ENCODE measurements at places on chromosomes 3 and 15. TPM values are rescaled to one million over a fixed set of nuclear protein-coding genes. Genes with fewer than 3 reads are reported as not detected.

DNA sequence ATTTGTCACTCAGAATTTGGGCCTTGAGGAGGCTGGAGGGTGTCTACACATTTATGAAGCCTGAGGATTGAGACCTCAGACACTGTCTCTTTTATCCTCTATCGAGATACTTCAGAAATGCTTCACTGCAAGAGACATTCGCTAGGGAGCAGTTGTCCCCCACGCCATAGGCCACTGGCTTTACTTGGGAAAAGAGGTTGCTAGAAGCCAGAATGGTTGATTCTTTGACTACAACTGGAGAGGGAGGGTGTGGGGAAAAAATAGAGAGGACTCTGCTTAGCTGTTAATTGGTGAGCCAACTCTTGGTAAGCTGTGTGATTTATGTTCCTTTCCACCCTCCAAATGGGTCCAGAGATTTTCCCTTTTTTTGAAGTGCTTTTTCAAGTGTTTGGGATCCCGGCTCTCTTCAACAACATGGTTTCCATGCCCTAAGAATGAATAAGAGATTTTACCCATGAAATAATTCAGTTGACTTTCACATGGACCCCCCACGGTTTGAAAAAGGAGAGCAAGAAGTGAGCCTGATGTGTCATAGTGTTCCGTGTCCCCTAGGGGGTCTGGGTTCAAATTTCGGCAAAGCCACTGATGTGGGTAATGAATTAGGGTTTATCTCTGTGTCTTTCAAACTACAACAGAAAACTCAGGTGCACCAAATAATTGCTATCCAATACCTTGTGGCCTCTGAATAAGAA, 2.7 kb downstream of the BOC start:
- peak; percentile 63 for DNase-seq
- peaks cover 23% of the 10 kb centered on the region for H3K4me1 ChIP-seq
- no peak overlapping the region for H3K27ac ChIP-seq
- peak overlapping the region; percentile 6 for H3K4me3 ChIP-seq
- no peaks in the 10 kb centered on the region for H3K36me3 ChIP-seq

DNA sequence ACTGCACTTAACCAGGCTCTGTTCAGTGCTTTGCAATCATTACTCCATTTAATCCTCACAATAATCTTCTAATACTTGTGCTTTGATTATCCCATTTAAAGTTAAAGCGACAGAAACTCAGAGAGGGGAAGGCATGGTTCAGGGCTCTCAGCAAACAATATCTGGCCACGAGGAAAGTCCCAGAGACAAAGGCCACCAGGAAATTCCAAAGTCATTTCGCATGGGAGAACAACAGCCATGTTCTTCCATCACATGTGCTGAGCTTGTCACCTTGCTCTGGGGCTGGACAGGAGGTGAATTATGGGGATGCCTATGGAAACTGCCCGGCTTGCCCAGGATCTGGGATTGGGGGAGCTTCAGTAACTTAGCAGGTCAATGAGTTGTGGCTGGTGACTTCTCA, 66.2 kb upstream of the HRH1 start:
- H3K27ac ChIP-seq: no peak overlapping the region
- no peaks in the 10 kb centered on the region for H3K4me1 ChIP-seq
- no peaks in the 10 kb centered on the region for H3K36me3 ChIP-seq
- no peak overlapping the region for H3K4me3 ChIP-seq

DNA sequence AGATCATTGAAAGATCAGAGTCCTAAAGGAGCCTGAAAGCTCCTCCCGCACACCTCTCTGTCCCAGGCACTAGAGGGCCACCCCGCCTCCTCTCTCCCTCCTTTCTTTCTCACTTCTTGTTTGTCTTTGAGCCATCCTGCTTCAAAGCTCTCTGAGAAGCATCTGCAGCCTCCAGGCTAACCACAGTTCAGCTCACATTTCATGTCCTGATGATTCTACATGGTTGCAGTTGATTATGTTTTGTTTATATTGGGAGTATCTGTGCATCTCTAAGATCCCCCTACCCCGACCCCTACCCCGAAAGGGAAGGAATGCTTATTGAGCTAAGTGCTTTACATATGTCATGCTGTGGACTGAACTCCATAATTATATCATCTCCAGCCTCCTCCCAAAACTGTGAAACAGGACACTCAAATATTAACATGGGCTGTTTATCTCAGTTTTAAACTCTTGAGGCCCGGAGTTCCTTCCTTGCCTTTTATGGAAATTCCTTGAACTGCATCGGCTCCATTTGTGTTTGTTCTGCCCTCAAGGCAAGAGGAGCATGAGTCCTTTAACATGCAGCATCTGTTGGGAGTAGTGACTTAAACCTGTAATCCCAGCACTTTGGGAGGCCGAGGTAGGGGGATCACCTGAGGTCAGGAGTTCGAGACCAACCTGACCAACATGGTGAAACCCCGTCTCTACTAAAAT, 30.9 kb downstream of the MGLL start:
- no peaks in the 10 kb centered on the region for H3K36me3 ChIP-seq
- no peaks in the 10 kb centered on the region for H3K27me3 ChIP-seq
- peak; percentile 80 for DNase-seq

GRCh38 chr3:146712806-146713205, 107.7 kb upstream of the PLSCR5 start:
- H3K4me1 ChIP-seq: no peaks in the 10 kb centered on the region
- no peaks in the 10 kb centered on the region for H3K36me3 ChIP-seq
- no peak overlapping the region for H3K27ac ChIP-seq
- H3K4me3 ChIP-seq: no peak overlapping the region

TMF1 gene
- total RNA-seq: 44.5 TPM
